ENCODE measurements at places on chromosomes 4 and X.

DNA sequence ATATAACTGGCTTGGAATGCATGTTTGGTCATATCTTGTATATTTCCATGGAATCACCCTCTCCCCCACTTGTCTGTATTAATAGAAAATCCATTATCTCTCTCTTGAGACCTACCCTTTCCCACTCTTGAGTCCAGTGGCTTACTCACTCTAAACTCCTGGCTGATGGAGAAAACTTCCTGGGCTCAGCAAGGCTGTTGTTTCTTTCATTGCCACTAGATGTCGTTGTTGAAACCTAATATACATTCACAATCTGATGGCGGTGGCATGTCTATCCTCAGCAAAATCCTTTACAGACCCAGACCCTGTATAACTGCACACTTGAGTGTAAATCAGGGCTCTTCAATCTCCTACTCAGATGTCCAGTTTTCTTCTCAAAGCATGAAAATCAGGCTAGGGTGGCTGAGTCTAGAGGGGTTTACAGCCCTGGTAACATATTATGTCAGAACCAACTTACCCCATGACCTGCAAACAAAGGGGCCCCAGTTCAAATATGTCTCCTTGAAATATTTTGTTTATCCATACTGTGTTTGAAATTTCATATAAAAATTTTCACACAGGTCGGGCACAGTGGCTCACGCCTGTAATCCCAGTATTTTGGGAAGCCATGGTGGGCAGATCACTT lies 70.0 kb upstream of the FAM241A start:
- DNase-seq, result peak; percentile 50

GRCh38 chr4:2295500-2295899 lies 33.6 kb upstream of the MXD4 start:
- DNase-seq, result peak; percentile 31

DNA sequence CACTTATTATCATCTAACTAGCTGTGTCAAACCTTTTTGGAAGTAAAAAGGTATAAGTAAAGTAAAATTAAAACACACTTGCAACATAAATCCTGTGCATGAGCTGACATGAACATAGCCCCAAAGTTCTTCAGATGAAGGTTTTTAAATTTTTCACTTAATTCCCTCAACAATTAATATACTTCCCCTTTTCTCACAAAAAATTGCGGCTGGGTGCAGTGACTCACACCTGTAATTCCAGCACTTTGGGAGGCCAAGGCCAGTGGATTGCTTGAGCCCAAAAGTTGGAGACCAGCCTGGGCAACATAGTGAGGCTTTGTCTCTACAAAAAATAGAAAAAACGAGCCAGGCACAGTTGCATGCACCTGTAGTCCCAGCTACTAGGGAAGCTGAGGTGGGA lies 16.8 kb downstream of the RASGEF1B start:
- no peak for DNase-seq

DNA sequence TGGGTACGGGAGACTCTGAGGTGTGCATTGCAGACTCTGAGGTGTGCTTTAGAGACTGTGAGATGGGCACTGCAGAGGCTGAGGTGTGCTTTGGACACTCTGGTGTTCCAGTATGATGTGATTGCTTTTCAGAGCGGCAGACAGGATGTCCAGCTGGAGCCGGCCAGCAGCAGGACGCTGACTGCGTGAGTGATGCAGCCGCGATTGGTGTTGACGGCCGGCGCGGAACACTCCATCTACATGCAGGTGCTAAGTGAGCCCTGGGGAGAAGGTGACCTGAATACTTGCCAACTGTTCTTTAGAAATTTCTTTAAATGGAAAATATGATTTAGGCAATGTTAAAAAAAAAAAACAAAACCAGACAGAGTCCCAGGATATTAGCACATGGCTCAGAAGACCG lies 103.1 kb upstream of the PPP2R3B start:
- no peak for DNase-seq

DNA sequence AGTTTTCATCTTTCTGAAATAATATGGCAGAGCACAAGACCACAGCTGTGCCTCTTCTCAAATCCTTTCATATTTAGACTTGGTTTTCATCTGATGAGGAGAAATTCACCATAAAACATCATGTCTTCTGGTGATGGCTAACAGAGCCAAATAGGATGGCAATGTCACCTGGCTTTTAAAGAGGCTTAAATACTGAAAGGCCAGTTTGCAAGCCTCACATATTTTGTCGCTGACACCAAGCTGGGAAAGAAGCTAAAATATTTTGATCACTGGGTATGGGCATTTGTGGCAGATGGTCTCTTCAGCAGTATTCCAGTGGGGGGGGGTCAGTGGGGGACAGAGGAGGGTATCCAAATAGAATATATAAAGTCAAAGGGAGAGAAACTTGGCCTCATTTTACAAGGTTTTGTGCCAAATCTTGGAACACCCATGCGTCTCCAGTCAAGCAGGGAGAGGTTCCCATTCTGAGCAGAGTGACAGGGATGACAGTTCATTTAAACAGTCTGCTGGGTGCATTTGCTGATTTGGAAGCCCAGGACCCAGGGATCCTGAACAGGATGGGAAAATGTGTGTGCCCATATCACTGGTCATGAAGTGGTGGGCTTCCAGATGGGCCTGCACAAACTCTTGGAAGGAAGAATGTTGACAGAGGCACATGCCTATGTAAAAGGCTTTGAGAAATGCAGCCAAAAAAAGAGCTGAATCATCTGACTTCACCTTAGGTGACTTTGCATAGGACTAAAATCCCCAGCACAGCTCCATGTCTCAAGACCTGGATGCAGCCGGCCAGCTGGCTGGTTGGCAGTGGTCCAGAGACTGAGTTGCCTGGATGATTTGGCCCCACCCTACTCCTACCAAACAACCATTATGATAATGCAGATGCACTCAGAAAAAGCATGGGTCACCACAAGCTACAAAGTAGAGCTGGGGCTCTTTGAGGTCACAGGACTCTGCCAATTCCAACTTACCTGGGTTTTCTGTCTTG lies 484.4 kb upstream of the NR3C2 start:
- no peak for DNase-seq

DNA sequence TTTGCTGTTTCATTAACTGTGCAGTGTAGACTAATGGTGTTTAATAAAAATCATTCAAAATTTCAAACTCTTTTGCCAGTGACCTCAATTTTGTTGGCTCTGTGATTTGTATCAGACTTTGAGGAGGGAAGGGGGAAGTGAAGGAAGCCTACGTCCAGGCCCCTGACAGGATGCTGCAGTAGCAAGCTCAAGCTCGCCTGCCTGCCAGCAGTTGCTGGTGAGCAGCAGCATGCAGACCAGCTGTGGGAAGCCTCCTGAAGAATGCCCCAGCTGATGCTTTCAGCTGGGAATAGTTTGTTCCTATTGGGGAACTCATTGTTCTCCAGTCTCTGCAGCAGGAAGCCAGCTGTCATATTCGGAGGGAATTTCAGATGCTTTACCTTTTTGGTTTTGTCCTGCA lies 495.2 kb downstream of the AFF2 start:
- peak; percentile 6 for DNase-seq

DNA sequence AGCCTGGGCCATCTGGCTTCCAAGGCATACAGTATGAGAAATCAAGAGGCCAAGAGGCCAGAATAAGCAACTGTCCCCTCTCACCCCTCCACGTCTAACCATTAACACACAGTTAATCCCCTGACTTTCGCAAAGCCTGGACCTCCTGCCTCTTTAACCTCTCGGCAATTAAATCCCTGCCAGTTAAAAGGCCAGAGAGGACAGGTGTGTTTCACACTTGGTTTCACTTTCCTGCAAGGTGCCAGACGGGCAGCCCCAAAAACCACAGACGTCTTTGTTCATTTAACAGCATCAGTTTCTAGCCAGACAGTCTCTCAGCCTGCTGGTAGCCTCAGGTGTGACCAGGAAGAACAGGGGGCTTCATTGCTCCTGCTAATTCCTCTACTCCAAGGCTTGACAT lies 91.1 kb upstream of the KIT start:
- no peak for DNase-seq

GRCh38 chr4:75714011-75714410 lies 10.4 kb upstream of the USO1 start:
- no peak for DNase-seq

DNA sequence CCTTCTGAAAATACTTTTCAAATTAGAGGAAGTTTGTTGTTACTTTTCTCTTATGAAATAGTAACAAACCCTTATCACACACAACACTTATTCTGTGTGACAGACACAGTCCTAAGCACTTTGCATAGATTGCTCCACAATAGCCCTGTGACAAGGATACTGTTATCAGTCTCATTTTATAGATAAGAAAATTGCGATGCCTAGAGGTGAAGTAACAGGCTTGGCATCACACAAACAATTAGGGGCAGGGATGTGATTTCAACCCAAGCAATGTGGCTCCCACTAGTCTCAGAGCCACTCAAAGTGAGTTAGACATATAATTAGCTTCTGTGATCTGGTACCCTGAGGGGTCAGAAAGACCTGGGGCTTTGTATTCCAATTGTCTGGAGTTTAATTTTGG lies 339.9 kb downstream of the FBXO8 start:
- DNase-seq, result no peak

GRCh38 chr4:2862528-2862927 lies 18.9 kb downstream of the ADD1 start:
- DNase-seq, result peak; percentile 50

DNA sequence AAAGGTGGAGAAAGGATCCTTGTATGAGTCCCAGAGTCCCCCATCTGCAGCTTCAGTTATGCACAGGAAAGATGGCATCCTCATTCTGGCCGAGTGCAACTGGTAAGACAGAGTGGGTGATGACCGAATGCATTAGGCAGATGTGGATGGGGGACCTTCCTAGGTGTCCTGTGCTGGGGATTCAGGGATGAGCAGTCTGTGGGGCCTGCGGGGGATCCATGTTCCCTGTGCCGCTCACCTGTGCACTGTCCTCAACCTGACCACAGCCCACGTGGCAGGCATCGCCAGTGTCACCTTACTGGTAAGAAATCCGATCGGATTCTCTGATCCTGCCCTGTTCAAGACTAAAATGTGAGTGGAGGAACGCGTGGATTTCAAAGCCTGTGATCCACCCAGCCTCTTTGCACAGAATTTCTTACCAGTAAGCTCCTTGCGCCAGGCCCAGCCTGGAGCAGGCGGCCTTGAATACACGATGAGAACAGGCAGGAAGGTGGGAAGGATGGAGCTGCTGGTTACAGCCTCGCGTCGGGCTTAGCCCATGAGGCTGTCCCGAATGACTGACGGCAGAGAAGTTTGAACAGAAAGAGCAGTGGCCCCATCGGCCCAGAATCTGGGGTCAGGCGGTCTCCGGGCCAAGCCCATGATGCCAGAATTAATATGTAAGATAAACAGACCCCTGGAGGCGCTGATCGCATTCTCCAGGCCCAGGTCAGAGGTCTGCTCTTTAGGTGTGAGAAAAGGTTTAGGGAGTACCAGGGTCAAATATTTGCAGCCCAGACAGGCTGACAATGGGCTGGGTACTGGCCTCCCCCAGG lies 56.5 kb downstream of the CPZ start:
- no peak for DNase-seq

DNA sequence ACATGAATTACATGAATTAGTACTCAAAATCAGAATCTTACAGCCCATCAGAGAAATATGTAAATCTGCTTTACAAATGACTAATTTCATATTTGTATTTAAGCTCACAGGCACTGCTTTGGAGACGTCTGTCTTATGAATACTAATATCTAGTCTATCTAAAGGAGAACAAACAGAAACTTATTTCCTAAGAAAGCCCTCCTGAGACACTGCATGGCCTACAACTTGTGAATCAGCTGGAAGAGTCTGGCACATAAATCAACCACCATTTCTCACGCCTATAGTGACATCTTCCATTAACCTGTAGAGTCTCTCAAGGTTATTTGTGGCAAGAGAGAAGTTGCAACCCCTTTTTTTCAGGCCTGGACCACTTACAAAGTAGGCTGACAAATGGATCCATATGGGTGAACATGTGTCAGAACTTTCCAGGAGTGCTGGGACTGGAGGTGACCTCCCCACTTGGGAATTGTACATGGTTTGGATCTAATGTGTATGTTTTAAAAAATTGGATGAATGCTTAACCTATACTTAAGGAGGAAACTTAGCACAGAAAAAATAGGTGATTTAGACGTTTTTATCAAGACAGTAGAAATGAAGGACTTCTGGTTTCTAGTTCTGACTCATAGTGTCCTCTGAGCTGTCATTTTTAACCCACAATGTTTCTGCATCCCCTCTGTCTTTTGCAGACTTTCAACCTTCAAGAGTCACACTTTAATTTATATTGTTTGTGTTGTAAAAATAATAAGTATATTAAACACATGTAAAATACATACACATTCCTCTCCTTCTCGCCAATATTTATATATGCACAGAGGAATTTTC lies 83.2 kb upstream of the ARHGAP24 start:
- DNase-seq, result no peak

DNA sequence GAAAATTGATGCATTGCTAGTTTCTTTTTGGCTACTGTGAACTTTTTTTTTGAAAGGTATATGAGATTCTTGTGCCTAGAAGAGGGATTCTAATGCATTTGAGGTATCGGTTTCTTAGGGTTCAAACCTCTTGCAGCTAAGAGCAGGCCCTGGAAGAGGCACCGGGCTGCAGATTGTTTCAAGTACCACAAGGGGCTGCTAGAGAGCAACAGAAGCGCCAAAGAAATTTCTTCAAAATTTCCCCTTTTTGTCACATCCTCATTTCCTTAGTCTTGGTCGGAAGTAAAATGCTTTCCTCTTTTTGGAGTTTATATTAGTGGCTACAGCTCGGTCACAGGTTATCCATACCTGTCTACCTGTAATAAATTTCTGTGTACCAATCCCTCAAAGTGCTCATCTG lies 89.8 kb downstream of the PDGFRA start:
- DNase-seq, result peak; percentile 64

- DNase-seq, result no peak
These were observed 14.4 kb downstream of the ITGB1BP2 start for GRCh38 chrX:71315917-71316316.

GRCh38 chrX:72271091-72271788 lies 5.8 kb downstream of the RPS4X start:
- no peak for DNase-seq

DNA sequence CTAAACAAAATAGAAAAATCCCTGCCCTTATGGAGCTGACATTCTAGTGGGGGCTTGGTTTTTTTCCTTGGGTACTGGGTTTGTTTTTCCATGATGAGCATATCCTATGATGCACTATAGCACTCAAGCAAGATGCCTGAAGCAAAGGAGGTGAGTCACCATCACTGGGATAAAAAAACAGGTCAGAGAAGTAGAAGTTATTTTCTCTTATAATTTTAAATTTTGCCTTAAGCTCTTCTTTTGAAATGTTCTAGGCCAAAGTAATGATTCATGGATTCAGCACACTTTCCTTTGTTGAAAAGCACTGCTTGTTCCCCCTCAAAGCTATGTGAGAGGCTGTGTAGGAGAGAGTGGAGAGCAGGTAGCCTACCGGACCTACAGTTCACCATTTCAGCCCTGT lies 15.2 kb upstream of the CXCL2 start:
- DNase-seq, result no peak

DNA sequence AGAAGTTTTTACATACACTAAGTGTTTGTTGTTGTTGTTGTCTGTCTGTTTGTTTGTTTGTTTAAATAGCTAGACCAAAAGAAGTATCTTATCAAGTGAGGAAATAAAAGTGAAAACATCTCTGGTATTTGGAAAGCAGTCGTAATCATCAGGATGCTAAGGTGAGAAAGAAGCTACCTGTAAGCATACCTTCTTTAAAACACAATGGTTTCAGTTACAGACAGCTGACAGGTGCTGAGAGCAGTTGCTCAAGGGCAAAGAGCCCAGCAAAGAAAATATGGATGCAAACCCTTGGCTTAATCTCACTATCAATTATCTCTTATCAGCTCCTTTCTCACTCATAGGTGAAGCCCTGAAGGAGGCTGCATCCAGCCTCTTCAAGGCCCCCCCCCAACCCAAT lies 42.8 kb upstream of the FBXW7 start:
- no peak for DNase-seq

GRCh38 chrX:76427560-76428242 lies at the start of gene MAGEE1:
Gene MAGEE1 (plus strand): TSS chrX:76427710. CDS start chrX:76427931, 221 bp downstream.
- DNase-seq, result peak; percentile 84

GRCh38 chrX:6095469-6095868 lies 133.2 kb downstream of the NLGN4X start:
- DNase-seq, result peak; percentile 13

All from iPS-NIHi11 (cell line).